ENCODE measurements at places on chromosomes 2 and 18.

GRCh38 chr2:237324405-237324831, 89.5 kb downstream of the COL6A3 start:
- no peak for DNase-seq

DNA sequence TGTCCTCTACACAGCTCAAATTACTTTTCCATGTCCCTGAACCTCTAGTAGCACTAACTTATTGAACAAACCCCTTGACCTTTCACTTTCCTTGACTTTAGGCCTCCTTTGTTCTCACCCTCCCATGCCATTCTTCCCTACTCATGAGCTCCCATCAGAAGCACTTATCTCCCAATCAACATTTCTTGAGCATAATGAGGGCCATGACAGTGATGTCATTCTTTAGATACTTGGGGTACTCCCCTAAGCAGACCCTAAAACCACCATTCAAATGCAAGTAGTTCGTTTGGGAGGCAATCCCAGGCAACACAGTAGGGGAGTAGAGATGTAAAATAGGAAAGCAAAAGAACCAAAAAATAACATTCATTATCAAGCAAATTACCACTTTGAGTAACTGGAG, 115.9 kb upstream of the ARHGAP28 start:
- DNase-seq = no peak

- no peak for DNase-seq
These were observed 4.3 kb downstream of the REL start for GRCh38 chr2:60885683-60886082.

DNA sequence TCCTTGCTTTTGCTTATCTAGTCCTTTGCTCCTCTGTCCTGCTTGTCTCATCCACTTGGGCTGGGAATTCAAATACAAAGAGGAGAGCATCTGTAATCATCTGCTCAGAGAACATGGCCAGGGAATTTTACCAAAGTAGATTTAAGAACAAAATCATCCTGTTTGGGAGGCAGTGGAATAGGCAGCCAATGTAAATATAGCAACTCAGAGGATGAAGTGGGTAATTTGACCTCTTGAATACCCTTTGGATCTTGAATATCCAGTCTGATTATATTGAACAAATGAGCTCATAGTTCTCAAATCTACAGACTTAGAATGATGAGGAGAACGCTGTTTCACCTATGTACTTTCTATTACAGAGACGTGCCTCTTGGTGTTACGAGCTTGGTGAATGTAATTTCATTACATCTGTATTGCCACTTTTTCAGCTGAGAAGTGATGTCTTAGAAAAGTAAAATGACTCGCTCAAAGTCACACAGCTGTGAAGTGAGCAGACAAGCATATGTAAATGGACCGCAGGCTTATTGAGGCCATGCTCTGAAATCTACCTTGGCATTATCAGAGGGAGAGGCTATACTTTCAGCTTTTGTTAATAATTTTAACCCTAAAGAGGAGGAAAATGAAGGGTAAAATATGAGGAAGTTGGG, 266.3 kb downstream of the MTX2 start:
- DNase-seq = no peak

- DNase-seq = no peak
These were observed 65.1 kb upstream of the MAPRE2 start for GRCh38 chr18:34976123-34976522.

DNA sequence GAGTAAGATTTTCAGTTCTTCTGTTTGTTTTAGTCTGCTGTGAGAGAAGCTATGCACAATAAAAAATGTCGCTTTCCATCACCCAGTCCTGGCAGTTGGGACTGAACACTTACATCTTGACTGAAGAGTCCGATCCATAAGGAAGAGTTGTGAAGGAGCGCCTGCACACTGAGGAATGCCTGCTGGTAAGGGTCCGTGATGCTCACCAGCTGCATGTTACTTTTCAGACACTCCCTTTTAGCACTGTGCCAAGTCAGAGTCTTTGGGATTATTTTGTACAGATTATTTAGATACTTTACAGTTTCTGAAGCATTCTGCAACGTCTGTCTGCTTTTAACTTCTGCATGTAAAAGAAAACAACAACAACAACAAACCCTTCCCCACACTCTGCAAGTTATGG, 42.6 kb upstream of the CD302 start:
- DNase-seq = no peak

- DNase-seq = no peak
These were observed 18.1 kb downstream of the CPSF3 start for GRCh38 chr2:9441556-9441955.

DNA sequence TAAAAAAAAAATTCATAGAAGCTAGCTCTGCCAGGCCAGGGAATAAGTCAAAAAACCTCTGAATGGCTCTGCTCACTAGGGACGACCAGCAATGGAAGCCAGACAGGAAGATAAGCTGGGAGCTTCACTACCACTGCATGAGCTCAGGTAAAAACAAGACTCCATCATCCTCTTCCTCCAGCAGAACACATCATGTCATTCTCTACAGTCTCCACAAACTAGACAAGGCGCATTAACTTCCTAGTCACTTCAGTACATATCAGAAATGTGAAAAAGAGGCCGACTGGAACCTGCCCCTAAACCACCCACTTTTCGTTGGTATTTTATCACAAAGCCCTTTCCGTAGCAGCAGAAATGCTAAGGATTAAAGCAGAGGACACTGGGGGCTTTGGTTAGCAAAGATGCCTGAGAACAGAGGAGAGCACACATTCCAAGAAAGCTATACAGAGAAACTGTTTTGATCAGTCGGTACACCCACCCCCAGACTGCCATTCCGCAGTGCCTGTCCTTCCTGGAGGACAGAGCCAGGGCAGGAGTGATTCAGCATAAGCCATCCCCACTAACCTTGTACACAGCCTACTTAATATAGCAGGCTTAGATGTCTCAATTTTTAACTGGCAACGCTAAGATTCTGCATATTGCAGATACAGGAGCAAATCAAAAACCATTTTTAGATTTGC, 53.4 kb downstream of the AAK1 start:
- DNase-seq = no peak

GRCh38 chr2:56334622-56335021, 150.8 kb downstream of the CCDC85A start:
- no peak for DNase-seq

DNA sequence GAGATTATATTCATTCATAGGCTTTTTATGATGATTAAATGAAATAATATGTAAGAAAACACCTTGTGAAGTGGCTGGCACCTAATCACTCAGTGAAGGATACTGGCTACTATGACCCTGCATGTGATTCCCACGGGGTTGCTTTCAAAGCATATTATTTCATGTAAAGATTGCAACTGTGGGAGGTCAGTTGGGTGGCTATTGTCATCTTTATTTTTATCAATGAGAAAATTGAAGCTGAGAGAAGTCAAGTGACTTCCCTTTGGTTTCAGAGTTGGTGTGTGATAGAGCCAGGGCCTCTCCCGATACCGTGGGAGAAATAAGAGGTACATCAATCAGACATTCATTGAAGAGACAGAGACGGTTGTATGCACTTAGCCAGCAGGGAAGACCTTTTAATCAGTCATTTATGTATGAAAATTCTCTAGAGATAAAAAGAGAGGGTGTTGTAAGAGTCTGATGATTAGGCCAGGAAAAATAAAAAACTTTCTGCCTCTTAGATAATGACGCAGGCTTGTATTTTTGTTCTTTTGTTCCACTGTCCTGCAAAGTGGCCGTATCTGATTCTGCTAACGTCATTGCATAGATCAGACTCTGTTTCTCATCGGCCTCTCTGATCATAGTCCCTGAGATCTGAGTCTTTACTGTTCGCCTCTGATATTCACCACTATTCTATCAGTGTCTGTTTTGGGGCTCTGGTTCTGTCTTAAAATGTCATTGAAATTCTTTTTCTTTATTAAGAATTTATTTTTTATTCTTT, 50.5 kb downstream of the QPCT start:
- DNase-seq = no peak

DNA sequence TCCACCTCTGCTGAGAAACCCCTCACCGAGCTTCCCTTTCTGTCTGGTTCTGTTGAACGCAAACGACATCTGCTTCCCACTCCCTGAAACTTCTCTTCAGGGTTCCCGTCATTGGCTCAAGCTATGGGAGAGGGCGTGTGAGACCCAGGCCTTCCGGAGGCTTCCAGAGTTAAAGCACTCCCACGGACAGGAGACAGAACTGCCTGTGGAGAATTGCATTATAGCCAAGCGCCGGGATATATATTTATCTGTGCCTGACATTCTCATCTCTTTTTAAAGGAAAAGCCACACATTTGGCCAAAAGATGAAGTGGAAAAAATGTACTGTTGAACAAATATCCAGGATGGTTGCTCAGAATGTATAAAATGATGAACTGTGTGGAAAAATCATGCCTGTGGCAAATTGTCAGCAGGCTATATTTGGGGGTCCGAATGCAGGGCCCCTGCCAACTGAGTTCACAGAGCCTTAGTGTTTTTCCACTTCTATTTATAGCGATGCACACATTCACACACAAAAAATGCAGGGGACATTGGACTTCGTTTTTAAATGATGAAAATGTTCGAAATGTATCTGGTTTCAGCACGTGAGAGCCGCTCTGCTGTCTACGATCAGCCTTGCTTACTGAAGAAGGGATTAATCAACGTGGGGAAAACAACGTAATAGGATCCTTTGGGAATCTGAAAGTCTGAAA, 59.5 kb downstream of the E2F6 start:
- DNase-seq = no peak

DNA sequence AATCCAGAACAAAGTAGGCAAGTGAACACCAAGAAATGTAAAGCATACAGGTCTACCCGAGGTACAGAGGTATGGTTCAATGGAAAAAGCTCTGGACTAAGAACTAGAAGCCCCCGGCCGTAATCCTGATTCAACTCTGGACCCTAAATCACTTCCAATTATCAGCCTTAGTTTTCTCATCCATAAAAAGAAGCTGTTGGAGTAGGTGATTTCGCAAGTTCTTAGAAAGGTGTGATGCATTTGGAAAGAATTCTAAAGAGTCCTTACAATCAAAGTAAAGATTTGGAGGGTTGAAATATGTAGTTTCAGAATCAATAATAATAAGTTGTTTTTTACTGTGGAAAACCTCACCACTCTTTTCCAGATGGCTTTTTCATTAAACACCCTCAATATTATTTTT, 622.1 kb upstream of the ID2 start:
- DNase-seq = no peak

DNA sequence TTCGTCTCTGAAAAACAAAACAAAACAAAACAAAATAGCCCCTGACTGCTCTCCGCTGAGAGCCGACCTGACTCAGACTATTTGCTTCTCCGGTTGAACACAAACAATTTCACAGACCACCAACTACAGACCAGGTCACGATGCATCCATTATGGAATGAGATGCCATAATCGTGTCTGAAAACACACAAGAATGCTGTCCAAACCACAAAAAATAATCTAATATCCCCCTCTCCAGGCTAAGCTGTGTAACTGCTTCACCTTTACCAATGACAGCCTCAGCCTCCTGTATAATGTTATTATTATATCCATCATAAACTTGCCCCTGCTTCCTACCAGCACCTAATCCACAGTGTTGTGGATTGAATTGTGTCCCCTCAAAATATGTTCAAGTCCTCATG, 114.7 kb downstream of the DNAH6 start:
- DNase-seq = no peak

DNA sequence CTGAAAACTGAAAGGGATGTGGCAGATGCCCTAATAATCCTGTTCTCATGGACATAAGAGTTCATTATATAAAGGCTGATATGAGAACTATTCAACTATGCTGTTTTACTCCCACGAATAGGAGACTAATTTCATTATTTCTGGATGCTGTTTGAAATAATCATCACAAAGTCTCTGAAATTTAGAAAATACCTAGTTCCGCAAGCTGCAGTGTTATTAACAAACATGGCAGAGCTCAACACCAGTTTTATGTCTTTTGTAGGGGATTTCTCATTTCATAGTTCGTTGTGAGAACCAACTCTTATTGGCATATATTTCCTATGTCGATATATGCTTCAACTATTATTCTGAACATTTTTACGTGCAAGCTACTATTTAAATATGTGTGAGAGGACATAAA, 200.3 kb upstream of the SLC8A1 start:
- DNase-seq = no peak

GRCh38 chr2:30721668-30722647, 85.3 kb downstream of the CAPN13 start:
- no peak for DNase-seq

Measured in activated T-cell treated with anti-CD3 and anti-CD28 coated beads for 48 hours (primary cell).